ENCODE measurements at places on chromosomes 11 and 22.

GRCh38 chr11:67032830-67033551, 10.1 kb downstream of the SYT12 start:
- DNase-seq: no peak

DNA sequence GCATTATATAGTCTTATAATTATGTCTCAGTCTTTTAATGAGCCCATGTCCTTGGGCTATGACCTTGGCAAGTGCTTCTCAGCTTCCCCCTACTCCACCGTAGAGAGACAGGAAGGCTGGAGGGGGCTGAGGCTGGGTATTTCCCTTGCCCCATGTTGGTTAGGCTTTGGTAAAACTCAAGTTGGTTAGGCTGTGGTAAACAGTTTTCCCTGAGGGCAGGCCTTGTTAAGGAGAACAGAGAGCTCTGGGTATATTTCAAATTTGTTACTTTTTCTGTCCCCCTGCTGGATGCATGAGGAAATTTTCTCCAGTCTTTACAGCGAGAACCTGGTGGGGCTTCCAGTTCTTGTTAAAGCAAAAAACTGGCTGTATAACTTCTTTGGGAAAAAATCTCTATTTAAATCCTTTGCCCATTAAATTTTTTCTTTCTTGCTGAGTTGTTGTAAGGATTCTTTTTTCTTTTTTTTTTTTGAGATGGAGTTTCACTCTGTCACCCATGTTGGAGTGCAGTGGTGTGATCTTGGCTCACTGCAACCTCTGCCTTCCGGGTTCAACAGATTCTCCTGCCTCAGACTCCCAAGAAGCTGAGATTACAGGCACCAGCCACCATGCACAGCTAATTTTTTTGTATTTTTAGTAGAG, 12.2 kb upstream of the DCHS1 start:
- peak; percentile 40 for DNase-seq

GRCh38 chr22:23549198-23549595, 30.9 kb downstream of the IGLL1 start:
- no peak for DNase-seq

DNA sequence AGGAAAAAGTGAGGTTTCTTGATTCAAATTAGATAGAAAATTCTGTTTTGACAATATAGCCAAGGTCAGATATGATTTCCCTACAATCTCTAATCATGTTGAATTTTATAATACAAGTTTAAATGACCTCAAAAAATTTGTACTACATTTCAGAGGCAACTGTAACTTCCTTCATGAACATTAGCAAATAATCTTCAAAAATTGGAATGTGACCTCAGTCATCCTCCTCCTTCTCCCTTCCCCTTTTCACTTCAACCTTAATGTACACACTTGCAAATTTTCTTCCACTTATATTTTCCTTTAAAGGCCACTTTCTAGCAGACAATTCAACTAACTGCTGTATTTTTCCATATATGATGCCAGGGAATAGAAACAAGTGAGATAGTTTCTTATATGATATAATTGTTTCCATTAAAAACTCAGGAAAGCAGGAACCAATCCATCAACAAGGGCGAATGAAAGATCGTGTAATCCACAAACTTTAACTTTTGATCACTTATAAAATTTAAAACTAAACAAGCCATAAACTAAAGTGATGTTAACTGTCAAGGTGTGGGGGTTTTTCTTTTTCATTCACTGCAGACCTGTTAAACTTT, 60.3 kb downstream of the MAML2 start:
- DNase-seq: no peak

DNA sequence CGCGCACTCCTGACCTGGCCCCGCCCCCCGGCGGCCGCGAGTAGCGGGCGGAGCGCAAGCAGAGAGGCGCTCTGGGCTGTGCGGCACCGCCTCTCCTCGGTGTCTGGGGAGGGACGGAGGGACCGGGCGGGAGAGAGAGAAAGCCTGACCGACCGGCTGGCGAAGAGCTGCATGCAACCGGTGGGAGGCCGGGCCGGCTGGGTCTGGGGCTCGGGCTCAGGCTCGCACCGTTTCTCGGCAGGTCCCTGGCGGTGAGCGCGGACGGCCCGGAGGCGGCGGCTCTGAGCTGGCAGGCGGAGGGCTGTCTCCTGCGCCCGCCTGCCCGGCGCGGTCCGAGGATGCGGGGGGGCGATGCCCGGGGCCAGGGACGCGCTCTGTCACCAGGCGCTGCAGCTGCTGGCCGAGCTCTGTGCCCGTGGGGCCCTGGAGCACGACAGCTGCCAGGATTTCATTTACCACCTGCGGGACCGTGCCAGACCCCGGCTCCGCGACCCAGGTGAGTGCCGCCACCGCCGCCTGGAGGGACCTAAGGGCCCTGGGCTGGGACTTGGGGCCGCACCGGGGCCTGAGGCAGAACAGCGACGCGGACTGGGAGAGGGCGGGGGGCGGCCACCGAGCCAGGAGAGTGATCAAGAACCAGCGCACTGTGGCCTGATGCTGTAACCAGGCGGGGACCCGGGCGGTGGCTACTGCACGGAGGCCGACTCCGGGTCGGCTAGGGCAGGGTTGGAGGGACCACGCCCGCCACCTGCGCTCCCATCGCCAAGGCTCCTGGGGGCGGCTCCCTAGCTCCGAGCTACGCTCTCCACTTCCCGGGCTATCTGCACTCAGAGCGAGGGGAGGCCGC, at the start of gene SYT9:
TSS of gene SYT9 (plus strand) at position 69 of the 847 bp plus-strand sequence. CDS start at position 352, 283 bp downstream.
- no peak for DNase-seq

DNA sequence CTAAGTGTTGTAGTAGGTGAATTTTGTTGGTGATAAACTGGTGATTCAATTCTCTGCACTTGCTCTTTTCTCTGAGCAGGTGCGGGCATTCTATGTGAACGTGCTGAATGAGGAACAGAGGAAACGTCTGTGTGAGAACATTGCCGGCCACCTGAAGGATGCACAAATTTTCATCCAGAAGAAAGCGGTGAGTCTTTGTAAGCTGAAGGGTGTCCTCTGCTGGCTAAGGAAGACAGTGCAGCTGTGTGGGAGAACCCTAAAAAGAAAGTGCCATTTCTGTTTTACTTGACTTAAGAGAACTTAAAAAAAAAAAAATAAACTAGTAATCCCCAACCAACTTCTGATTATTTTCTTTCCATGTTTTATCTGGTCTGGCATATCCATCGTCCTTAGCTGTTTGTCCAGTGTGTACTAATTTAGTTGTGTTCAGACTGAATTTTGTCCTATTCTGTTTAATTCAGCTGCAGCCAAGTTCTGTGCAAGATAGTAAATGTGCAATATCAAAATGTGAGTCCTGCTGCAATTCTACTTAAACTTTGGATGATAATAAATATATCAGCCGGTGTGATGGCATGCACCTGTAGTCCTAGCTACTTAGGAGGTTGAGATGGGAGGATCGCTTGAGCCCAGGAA, 29.6 kb downstream of the CAT start:
- peak; percentile 37 for DNase-seq

DNA sequence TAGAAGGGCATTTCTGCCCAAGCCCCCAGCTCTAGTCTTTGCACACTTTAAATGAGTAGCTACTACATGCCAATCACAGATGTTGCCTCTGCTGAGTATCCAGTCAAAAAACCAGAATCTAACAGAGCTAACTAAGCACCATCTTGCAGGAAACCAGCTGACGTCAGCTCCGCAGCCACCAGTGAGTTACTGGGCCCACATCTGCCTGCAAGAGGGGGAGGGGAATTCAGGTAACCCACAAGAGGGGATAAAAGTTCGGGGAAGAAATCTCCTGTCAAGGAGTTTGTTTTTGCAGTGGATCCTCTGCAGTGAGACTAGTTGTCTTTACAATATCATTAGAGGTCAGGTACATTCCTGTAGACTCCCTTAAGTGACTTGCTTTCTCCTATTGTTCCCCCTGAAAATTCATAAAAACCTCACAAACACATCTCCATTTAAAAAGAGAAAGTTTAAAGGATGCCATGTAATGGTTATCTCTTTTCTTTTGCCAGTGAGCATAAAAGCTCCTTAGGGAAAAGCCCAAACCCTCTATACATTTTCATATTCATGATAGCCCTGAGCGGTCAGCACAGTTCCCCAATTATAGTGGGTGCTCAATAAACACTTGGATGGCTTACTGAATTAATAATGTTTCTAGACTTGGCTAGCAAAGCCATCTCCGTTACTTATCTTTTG, 9.3 kb downstream of the CD44 start:
- peak; percentile 61 for DNase-seq

DNA sequence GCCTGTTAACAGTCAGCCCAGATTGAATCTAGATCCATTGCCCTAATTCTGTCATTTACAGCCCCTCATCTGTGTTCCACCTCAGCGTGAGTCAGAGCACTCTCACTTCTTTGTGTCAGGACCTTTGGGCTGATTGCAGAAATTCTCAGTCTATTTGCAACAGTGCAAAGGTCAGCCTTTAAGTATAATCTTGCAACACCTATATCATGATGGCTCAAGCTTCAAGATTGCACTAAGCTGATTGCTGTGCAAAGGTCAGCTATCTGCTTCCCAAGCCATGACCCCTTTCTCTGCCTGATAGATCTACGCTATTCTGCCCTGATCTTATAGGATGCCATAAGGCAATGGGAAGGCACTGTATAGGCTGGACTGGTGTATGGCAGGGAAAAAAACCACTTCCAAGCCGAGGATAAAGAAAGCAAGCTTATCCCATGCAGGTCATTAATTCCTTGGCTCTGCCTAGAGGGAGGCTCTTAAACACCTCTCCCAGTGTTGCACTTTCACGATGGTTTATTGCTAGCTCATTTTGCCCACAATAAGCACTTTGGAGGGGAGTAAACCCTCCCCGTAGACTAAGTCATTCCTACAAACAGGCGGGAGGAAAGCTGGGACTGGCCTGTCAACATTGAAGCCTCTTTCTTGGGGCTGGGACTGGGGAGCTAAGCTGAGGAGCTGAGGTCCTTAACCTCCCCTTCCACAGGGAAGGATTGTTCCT, 100.6 kb downstream of the RRAS2 start:
- no peak for DNase-seq

DNA sequence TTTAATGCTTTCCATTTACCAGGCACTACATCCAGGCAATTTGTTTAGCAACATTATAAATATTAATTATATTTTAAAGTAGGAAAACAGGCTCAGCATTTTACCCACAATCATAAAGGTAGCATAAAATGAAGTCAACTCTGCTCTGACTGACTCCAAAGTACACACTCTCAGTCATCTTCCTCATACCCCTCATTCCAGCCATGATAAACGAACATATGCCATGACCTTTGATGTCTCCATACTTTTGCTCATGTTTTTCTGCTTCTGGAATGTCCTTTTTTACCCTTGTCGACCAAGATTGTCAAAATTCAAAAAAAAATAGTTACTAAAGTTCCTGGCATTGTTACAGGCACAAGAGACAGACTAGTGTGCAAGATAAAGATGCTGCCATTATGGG, 77.7 kb upstream of the SOX6 start:
- no peak for DNase-seq

DNA sequence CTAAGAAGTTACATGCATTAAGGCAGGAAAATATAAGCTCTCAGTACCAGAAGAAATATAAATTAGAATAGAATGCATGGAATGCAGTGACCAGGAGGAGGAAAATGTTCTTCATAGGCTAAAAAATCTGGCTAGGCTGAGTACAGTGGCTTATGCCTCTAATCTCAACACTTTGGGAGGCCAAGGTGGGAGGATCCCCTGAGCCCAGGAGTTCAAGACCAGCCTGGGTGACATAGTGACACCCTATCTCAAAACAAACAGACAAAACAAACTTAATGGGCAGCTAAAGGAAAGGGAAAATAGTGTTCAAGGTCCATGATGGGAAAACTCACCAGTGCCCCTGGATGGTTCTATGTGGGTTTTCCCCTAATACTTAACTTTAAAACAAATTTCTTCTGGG, 78.3 kb upstream of the RASSF10 start:
- no peak for DNase-seq

DNA sequence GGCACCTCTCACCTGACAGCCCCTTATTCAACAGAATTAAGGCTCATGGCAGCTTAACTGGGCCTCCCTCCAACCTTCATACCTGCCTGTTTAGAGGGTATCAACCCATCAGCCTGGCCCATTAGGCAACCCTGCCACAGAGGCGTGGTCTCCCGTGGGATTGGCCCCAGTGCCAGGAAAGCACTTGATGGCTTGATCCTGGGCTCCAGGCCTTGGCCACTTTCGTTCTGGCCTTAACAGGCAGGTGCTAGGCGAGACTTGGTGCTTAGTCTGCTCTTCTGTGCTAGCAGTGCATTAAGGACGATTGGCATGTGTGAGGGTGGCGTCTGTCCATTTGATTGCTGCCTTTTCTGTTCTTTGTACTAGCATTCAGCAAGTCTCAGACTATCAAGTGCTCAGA, 75.2 kb downstream of the CABIN1 start:
- no peak for DNase-seq

DNA sequence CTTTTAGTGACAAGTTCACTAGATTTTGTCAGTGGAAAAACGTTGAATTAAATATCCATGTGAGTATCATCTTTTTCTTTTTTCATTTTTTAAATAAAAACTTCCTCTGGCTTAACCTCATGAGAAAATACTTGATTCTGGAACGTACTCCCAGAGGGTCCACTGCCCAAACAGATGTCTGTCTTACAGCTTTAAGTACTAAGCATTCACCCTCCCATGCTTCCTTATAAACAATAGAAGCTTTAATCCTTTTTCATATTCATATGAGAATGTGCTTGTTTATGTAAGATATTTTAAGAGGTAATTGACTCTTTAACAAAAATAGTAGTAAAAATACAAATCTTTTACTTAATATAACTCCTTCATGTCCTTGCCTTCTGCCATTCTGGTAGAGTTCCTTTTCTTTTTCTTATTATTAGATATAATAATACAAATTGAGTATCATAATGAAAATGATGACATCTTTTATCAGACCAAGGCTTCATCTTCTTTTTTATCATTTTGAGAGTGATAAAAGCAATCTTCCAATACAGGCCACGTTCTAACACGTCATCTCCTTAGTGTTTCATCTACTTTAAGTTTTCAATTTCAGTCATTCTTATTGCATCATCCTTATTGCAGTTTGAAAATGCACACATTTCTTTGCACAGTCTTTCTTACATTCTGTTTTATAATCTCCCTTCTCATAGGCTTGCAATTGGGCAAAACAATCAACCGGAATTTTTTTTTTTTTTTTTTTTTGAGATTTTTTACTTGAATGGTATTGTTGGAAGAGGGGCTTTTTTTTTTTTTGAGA, 69.5 kb upstream of the MYO18B start:
- DNase-seq: no peak

DNA sequence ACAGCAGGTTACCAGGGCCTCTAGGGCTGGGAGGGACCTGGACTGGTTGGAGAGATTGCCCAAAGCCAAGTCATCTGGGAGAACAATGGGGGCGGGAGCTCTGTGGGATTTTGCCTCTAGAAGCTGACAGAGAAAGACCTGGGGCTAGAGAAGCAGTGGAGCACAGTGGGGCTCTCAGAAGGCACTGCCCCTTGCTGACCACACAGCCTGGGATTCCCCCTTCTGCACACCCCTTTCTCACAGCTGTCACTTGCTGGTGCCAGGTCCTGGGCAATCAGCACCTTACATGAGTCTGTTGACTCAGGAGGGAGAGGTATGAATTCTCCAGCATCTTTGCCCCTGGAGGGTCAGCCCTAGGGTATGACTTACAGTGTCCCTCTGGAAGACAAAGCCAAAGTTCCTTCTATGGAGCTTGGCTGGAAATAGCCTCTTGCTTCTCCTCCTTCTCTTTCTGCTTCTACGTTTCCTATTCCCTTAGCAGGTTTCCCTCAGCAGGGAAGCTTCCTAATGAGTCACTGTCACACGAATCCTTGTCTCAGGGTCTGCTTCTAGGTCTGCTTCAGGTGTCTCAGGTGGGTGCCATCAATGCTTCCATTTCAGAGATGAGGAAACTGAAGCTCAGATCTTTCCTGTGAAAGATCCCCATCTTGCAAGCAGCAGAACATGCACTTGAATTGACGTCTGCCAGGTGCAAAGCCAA, 27.0 kb downstream of the GDPD5 start:
- DNase-seq: no peak

- DNase-seq: no peak
Observed at GRCh38 chr11:47099918-47100315, 76.8 kb downstream of the ARFGAP2 start.
